Right atrium auricular region (tissue), 2 donors: ENCODE measurements at places on chromosomes 3 and 15.

GRCh38 chr3:26280517-26280916 is 342.1 kb upstream of the LRRC3B start:
- no peak for DNase-seq

- no peak for DNase-seq
These were observed 7.9 kb upstream of the CYP1A1 start for GRCh38 chr15:74733269-74733668.

GRCh38 chr3:79146024-79146423 is 621.8 kb downstream of the ROBO1 start:
- no peak for DNase-seq

DNA sequence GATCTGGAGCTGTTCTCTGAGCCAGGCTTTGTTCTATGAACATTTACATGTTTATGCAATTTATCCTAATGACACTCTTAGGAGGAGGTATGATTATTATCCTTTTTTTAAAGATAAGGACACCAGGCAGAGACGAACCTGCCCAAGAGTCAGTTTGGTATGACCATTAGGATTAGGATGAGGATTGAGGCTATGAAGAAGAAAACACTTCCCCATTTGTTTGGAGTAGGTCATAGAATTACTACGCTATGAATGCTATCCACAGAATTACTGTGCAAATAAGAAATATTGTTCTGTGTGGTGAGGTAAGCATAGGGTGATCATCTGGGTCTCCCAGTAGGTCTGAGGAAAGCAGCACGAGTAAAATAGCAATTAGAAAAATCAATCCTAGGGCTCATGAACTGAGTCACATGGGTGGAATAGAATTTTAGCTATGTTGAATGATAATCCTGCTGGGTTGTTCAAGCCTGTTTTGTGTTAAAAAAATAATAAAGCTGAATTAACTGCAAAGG is 23.9 kb downstream of the EIF4E3 start:
- DNase-seq, result no peak

DNA sequence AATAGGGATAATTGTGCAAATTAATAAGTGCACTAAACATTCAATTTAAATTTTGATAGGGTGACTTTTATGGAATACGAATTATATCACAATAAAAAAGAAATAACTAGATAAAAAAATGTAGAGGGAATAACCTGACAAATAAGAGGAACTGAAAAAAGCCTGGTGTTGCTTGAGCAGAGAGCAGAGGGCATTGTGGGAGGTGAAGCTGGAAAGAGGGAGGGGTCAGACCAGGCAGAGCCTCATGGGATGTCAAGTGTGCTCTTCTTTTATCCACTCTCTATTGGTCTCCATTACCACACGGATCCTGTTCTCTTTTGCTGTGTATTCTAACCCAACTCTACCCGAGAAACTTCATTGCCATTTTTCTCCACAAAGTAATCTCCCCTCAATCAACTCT is 264.0 kb upstream of the CRBN start:
- DNase-seq, result no peak

- no peak for DNase-seq
These were observed 937.9 kb downstream of the FHIT start for GRCh38 chr3:60313231-60313798.

GRCh38 chr3:189766416-189766815 is 135.2 kb downstream of the TP63 start:
- DNase-seq, result no peak

DNA sequence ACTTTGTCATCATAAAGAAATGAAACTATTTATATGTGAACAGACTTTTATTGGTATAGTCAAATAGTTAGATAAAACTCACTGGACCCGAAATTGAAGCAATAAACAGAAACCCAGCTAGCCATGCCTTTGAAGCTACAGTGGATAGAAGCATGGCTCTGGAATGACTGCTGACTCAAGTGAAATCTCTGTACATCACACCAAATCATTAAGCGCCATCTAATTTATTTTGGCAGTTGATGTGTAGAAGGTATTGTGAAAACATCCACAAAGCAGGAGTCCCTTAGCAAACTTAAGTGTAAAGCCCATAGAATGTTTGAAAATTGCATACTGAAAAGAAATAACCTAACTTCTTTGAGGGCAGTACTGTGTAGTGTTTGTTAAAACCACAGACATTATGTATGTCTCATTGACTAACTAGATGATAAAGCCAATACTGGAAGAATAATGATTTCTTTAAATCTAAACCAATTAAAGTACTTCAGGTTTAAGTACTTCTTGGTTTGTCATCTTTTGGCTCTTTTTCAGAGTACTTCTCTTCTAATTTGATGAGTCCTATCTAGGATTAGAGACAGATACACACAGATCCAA is 42.8 kb upstream of the FBXL22 start:
- DNase-seq, result no peak

DNA sequence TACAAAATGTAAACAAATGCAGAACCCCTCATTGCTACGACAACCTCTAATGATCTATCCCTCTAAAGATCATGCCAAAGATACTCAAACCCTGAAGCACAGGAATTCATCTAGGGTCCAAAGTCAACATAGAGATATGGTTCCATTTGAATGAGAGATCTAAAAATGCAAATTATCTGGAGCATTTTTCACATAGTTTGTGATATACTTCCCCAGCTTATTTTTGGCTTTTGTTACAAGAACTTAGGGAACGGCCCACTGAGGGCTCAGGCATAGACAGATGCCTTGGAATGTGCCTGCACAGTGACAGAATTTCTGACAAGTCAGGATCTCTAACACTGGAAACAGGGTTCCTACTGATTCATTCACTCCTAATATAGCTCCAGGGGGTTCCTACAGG is 258.9 kb upstream of the THBS1 start:
- DNase-seq, result no peak

- DNase-seq, result peak; percentile 56
These were observed 16.1 kb downstream of the KLF15 start for GRCh38 chr3:126340943-126341754.

- no peak for DNase-seq
These were observed 84.6 kb downstream of the HCN4 start for GRCh38 chr15:73284090-73284716.
